Activated CD8-positive, alpha-beta memory T cell treated with anti-CD3 and anti-CD28 coated beads for 4 hours (primary cell): ENCODE measurements at places on chromosomes 3 and 15.

- no peak for DNase-seq
Observed at GRCh38 chr3:180762866-180763265, 83.6 kb upstream of the CCDC39 start.

DNA sequence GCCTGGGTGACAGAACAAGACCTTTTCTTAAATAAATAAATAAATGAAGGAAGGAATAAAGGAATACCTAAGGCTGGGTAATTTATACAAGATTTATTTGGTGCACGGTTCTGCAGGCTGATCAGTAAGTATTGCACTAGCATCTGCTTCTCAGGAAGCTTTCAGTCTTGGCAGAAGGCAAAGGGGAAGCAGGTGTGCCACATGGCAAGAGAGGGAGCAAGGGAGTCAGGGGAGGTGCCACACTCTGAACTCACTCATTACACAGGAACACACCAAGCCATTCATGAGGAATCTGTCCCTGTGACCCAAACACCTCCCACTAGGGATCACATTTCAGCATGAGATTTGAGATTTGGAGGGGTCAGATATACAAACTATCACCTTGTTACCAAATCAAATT is 56.4 kb downstream of the PRKCI start:
- no peak for DNase-seq

DNA sequence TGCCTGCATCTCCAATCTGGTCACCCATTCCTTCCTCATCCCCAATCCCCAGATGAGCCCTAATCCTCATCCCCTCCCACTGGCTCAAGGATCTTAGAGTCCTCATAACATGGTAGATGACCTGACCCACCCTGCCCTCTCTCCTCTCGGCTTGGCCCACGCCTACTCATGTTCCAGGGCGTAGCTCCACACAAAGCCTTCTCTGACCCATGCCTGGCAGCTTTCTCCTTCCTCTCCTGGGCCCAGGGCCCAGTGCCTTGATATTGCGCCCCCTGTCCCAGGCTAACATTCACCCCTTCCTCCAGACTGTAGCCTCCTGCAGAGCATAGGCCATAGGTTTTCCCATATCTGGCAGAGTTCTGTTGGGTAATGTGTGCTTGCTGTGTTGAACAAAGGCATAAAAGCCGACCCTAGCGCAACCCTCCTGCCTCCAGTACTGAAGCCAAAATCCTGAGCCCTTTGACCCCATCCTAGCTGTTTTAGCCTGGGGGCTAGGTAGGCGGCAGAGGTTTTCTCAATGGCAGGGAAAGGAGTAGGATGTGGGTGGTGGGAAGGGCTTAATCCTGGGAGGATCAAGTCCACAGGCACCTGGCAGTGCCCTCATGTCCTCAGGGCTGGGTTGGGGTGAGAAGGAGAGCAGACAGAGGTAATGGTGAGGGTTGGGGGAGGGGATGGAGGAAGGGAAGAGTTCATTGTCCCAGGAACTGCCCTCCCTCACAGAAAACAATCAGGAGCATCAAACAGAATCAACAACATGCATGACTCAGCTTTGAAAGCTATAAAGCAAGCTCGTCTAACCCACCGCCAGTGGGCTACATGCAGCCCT is 35.5 kb downstream of the MESD start:
- DNase-seq = no peak

GRCh38 chr3:174321548-174321947 is 537.6 kb upstream of the NAALADL2 start:
- no peak for DNase-seq

GRCh38 chr15:75763137-75763611 is 50.5 kb upstream of the CSPG4 start:
- no peak for DNase-seq

GRCh38 chr3:16200411-16200810 is 25.9 kb downstream of the GALNT15 start:
- no peak for DNase-seq
